ENCODE measurements at places on chromosomes 12 and 14.

- DNase-seq: no peak
Observed at GRCh38 chr12:22916815-22917214, 291.8 kb downstream of the ETNK1 start.

GRCh38 chr12:96045566-96045965 lies 10.2 kb upstream of the LTA4H start:
- no peak for DNase-seq

GRCh38 chr12:7344833-7345606 lies 41.1 kb downstream of the ACSM4 start:
- DNase-seq: no peak

DNA sequence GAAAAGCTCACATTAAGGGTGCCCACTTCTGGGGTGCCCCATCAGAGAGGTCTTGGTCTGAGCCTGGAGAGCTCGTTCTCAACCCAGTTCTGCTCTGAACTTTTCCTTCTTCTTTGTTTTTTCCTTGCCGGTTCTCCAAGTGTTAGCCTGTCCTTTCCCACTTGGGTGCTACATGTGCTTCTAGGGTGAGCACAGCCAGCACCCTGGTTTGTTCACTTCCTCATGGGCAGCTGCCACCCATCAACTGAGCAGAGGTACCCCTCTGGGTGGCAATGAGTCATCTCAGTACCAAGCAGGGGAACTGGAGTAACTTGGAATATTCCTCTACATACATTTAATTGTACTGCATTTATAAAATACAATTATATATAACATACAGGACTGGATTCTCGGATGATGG lies 3.9 kb upstream of the SYNE3 start:
- DNase-seq: no peak

DNA sequence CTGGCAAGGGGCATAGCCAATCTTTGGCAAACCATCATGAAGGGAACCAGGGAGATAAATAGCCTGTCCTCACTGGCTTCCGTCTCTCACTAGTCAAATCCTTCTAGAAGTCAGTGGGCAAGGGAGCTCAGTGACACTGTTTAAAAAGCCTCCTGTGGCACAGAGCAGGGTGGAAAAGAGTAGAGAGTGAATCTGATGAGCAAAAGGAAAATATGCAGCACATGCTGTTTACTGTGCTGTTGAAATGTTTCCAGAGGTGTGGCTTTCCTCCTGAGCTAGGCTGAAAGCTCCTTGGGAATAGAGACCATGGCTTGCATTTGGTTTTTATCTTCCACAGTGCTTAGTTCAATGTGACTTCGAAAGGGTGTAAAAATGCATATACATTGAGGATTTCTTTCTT lies 7.7 kb upstream of the DYRK2 start:
- no peak for DNase-seq

- no peak for DNase-seq
Observed at GRCh38 chr12:93939641-93940325, 208.6 kb upstream of the PLXNC1 start.

GRCh38 chr12:52073531-52074381 lies 4.0 kb downstream of the ATG101 start:
- no peak for DNase-seq

DNA sequence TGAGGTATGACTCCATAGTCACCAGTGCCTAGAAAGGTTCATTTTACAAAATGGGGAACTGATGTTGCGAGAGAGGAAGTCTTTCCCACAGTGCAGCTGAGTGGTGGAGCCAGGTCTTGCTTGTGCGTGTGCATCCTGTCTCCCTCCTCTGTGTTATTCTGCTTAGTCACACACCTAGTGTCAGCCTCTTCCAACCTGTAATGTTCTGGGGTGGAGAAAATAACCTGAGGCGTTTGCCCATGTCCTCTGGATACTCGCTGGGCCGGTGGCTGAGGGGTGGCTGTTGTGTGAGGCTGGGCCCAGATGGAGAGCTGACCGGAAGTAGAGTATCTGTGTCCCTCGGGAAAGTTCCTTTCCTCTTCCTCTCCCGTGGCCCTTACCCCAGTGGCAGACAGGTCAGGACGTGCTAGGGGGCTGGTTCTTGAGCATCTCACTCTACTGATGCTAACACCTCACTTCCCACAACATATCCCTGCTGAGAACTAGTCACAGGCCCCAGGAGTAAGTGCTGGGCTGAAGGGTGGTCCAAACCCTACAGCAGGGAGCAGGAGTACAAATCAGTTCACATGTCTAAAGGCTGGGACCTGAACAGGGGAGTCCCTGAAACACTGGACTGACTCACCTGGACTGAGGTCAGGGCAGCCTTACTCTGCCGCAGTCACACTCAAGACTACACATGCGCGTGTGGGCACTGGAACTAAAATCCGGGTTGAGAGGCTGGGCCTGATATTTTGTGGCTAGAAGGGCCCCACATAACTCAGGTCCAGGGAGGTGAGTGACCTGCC lies 7.0 kb downstream of the MLF2 start:
- no peak for DNase-seq

- no peak for DNase-seq
Observed at GRCh38 chr12:82359115-82359478, 768 bp downstream of the METTL25 start.

DNA sequence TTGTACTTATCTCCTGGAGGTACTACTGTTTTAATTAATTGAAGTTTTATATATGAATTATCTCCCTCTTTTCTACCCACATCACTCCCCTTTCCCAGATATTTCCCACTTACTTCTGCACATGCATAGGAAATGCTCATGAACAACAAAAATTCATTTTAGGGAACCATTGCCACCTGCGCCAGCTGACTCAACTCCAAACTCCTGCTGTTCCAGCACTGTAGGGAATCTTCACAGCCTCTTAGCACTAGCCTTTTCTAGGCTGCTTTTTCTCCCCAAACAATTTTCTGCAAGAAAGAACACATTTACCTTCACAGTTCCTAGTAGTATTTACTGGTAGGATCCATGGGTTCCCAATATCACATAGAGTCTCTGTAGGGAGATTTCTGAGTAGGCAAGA lies 268.4 kb downstream of the LRFN5 start:
- DNase-seq: no peak

DNA sequence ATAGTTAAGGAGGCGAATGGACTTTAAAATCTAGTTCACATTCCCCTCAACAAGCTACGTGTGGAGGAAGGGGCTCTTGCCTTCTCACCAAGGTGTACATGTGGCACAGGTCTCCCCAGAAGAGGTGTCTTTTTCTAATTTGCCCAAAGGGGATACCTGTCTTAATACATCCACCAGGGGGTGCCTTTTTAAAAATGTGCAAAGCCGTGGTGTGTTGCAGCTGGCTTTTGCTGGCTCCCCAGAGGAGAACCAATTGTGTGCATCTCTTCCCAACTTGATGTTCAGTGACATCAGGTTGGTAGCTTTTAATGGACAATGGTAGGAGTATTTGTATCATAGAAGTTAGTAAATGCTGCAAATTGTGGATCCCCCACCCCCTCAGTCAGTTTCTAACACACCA lies 33.8 kb downstream of the CREBL2 start:
- peak; percentile 41 for DNase-seq

- DNase-seq: no peak
Observed at GRCh38 chr14:91252871-91253794, 8.6 kb upstream of the GPR68 start.

- DNase-seq: no peak
Observed at GRCh38 chr14:89268514-89268913, 148.5 kb downstream of the FOXN3 start.

DNA sequence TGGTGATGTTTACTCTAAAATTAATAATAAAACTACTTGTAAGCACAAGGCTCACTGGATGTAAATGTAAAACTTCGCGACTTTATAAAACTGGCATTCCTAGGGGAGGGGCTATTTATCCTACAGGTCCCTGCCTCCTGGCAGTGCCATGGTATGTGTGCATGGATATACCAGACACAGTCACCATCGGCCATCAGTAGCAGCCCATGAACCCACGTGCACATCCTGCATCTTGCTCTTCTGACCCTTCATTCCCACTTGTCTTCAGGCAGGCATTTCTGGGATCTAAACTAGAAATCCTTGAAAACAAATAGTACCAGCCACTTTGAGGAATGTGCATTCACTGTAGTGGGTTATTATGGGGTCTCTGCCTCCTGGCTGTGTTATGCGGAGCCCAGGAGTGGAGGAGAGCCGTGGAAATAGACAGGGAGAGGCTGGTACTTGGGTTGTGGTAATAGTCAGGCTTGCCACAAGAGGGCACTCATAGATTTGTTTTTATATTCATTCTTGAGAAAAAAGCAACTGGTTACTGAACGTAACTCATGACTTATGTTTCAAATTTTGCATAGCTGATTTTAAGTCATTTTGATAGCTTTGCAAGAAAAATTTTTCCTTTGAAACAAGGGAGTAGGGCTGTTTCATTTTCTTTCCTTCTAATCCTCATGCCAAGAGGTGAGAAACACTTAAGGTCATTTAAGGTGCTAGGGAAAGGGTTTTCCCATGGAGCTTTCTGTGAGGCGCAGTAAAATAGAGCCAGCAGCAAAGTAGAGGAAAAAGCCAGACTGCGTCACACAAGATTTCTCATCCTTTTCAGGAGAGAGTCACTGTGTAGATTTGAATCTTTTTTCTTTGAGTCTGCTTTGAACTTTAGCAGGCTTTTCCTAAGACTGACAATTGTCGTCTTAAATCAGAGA lies 17.4 kb upstream of the GALNT16 start:
- peak; percentile 57 for DNase-seq

- no peak for DNase-seq
Observed at GRCh38 chr12:15541996-15542631, 219.8 kb downstream of the PTPRO start.

DNA sequence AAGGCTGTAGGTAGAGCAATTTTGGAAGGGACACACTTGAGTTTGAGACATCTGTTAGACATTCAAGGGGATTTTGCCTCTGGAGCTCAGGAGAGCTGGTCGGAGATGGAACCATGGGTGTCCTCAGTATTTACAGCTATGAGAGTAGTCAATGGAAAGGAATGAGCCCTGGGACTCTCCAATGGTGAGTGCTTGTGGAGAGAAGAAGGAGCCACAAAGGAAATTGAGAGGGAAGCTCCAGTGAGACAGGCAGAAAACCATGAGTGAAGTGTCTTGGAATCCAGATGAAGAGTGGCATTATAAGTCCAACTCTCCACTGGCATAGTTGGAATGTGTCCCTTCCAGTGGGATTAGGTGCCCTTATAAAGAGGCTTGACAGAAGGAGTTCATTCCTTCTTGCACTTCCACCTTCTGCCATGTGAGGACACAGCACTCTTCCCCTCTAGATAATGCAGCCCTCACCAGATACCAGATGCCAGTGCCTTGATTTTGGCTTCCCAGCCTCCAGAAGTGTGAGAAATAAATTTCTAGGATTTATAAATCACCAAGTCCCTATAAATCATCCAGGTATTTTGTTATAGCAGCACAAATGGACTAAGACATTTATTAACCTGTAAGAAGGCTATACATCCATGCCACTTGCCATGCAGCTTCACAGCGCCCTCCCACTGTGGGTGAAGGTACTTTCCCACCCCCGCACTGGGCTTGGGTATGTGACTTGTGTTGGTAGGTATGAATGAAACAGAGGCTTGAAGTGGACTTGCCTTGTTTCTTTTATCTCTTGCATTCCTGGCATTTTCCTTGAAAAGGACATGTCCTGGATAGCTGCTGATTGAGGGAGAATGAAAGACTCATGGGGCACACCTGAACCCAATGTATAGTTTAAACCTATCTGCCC lies 27.3 kb downstream of the LLPH start:
- no peak for DNase-seq

DNA sequence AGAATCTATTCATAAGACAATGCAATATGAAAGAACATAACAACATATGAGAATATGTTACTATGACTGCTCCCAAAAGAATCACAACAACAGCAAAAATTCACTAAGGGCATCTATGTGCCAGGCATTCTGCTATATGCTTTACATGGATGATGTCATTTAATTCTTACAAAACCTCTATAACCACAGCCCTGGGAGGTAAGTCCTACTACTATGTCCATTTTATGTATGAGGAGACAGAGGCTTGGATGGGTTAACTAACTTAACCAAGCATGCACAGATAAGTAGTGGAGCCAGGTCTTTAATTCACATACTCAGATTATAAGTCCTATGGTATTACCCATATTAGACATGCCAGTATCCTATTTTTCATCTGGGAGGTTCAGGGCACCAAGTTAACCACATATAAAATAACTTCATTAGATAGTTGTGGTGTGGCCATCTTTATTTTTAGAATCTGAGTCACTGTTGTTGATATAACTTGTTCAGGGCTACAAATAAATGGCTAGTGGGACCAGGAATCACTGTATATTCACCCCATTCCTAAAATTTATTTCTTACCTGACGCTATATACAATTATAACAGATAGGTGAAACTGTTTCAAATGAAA lies 33.2 kb upstream of the RAD51AP1 start:
- no peak for DNase-seq

DNA sequence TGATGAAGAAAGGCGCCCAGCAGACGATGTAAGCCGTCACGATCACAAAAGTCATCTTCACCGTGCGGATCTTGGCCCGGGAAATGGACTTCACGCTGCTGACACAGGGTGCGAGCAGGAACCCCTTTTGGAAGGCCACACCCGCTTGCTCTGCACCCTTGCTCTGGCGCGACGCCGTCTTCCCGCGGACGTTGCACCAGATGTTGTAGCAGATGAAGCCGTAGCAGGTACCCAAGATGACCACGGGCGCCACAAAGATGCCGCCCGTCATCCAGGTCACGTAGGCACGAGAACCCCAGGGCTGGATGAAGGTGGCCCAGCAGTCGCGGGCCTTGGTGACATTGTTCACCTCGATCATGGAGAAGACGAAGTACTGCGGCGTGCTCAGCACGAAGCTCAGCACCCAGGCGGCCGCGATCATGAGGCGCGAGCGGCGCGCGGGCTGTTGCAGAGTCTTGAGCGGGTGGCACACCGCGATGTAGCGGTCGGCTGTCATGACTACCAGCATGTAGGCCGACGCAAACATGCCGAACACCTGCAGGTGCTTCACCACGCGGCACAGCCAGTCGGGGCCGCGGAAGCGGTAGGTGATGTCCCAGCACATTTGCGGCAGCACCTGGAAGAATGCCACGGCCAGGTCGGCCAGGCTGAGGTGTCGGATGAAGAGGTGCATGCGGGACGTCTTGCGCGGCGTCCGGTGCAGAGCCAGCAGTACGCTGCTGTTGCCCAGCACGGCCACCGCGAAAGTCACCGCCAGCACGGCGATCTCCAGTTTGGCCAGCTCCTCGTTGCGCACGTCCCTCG lies 890 bp downstream of the AVPR1A start:
- no peak for DNase-seq

- no peak for DNase-seq
Observed at GRCh38 chr12:110917467-110917866, 2.9 kb downstream of the MYL2 start.

- DNase-seq: no peak
Observed at GRCh38 chr12:54427106-54427505, 8.0 kb upstream of the ITGA5 start.

- no peak for DNase-seq
Observed at GRCh38 chr14:76781648-76782051, 20.4 kb downstream of the VASH1 start.

DNA sequence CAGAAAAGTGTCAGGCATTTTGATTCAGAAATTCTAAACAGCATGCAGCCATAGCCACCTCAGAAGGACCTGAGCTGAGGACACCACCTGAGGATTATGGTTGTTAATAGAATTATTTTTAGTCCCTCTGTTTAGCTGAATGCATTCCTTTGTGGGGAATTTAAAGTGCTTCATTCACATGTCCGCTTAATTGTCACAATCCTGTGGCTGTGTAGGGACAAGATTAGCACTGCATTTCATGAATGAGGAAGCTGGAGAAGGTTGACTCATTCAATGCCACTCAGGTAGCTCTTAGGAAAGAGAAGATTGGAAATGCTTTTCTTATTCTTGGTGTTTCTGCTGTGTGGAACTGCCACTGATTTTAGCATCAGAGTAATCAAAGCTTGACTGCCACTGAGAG lies 42.0 kb upstream of the KRR1 start:
- DNase-seq: no peak
